COR-L47 (cell line): ENCODE measurements at places on chromosomes 4 and X.

DNA sequence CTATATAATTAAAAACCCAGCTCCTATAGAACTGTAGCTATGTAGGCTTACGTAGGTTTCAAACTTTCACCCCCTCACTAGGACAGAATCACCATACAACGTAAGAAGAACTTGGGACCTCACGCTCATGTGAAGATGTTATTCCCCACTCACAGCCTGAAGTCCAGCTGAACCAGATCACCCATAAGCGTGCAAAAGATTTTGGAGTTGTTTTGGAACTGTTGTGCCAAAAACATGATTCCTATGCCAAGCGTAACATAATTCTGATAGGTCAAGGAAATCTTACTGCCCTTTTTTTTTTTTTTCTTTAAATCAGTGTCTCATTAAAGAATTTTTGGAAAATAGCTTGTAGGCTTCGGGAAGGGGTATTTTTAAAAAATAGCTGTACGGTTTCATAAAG is 57.0 kb downstream of the LCORL start:
- no peak for DNase-seq

- no peak for DNase-seq
These were observed 146.5 kb upstream of the PCDH18 start for GRCh38 chr4:137678796-137679195.

DNA sequence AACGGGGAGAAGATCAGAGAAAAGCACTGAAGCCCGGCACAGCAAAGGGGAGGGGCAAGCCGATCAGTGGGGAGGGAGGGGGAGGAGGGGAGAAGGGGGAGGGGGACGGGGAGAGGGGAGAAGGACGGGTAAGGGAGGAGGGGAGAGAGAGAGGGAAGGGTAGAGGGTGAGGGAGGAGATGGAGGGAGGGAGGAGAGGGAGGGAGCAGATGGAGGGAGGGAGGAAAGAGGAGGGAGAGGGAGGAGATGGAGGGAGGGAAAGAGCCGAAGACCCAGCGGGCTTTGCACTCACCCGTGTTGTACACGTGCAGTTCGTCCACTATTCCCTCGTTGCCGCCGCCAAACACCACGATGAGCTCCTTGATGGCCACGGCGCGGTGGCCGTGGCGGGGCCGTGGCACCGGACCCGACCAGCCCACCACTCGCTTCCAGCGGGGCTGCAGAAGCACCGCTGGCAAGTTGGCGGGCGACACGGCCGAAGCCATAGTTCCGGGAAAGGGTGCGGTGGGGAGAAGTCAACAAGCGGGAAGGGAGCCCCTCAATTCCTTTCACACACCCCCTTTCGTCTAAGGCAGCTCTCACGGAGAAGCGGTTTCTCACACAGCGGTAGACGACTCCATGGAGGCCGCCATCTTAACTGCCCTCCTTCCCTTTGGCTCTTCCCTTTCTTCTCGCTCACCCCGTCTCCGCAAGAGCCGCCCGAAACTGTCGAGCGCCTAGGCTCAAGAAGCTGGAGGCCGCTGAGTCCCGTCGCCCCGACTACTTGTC is 1.1 kb downstream of the HCFC1 start:
- peak; percentile 32 for DNase-seq

DNA sequence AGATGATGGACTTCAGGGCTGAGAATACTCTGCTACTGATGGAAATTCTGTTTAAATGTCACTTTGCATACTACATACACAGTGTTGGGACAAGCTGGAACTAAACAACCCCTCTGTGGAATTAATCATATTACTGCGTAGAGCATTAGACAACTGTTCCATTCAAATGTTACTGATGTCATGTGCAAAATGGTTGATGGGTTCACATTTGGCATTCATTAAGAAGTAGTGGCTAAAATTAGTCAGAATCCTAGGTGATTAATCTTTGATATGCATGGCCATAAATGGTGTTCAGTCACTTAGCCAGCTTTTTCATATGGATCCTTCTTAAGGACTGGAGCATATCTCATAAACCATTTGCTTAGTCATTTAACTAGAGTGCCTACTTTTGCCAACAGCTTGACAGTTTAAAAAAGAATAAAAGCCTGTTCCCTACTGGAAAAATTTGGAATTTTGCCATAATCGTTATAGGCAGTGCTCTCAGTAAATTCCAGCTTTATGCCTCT is 105.2 kb downstream of the RNF150 start:
- peak; percentile 54 for DNase-seq

GRCh38 chrX:15492469-15492868 is 664 bp downstream of the PIR start:
- DNase-seq: no peak

- no peak for DNase-seq
These were observed 124.3 kb upstream of the DIPK2B start for GRCh38 chrX:45324941-45325340.

DNA sequence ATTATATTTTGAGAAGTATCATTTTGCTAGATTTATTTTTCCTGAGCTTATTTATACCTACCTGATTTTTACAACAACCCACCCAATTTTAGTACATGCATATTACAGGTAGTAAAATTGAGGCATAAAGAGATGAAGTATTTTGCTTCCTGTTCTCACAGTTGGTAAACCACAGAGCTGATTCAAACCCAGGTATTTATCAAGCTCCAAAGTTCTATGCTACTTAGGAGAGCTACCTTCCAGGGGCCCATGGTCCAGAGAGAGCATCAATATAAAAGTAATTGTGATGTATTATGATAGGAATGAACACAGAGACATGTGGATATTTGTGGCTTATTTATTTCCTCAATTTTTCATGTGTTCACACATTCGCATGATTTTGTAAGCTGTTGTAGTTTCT is 20.2 kb upstream of the GBA3 start:
- no peak for DNase-seq

GRCh38 chr4:148216866-148217814 is 225.1 kb downstream of the NR3C2 start:
- no peak for DNase-seq

- DNase-seq: no peak
These were observed 236.0 kb downstream of the ANK2 start for GRCh38 chr4:113285501-113285900.

DNA sequence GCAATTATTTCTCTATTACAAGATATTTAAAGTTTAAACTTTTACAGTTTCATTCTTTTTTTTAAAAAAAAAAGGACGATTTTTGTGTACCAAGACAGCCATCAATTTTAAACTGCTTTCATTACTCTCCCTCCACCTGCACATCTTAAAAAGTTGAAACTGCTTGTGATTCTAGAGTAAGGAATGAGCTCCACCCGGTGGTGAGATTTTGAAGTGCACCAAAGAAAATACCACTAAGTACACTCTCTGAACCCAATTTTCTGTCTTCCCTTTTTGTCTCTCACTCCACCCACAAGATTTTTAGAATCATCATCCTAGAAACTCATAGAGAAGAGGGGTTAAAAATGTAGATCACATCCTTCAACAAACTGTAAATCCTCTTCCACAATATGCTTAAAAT is 91.3 kb upstream of the WDR44 start:
- DNase-seq: no peak
